ENCODE measurements at places on chromosomes 2 and 18. TPM values are rescaled to one million over a fixed set of nuclear protein-coding genes. Genes with fewer than 3 reads are reported as not detected.

The TMEM169 gene
- total RNA-seq = 1.4 TPM

The VWC2L gene
- total RNA-seq = not detected

The ADD2 gene
- 2.0 TPM for total RNA-seq

The STK16 gene
- 30.3 TPM for total RNA-seq

The ACOXL gene
- total RNA-seq = 0.34 TPM

The ABCA12 gene
- not detected for total RNA-seq

The TRAPPC12 gene
- 67.2 TPM for total RNA-seq

The ANKRD53 gene
- total RNA-seq = 0.56 TPM

The RBM43 gene
- total RNA-seq = 2.9 TPM

The BAZ2B gene
- total RNA-seq = 17.0 TPM

The CD226 gene
- 136 TPM for total RNA-seq

The MYCN gene
- total RNA-seq = not detected

The ABCB11 gene
- not detected for total RNA-seq

The AKAIN1 gene
- not detected for total RNA-seq

DNA sequence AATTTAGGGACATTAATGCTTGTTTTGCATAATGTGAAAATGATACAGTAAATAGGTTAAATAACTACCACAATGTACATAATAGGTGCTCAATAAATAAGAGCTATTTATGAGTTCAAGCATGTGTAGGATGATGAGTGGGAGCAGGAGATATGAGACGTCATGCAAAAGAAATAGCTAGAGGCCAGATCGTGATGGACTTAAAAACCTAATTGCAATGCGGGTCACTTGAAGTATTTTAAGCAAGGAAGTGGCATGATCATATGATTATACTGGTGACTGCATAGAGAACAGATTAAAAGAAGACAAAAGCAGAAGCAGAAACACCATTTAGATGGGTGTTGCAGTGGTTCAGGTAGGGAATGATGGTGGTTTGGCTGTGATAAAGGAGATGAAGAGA, 78.0 kb downstream of the HNMT start:
- no peak overlapping the region for H3K27ac ChIP-seq
- no peaks in the 10 kb centered on the region for H3K4me1 ChIP-seq
- H3K4me3 ChIP-seq = no peak overlapping the region

DNA sequence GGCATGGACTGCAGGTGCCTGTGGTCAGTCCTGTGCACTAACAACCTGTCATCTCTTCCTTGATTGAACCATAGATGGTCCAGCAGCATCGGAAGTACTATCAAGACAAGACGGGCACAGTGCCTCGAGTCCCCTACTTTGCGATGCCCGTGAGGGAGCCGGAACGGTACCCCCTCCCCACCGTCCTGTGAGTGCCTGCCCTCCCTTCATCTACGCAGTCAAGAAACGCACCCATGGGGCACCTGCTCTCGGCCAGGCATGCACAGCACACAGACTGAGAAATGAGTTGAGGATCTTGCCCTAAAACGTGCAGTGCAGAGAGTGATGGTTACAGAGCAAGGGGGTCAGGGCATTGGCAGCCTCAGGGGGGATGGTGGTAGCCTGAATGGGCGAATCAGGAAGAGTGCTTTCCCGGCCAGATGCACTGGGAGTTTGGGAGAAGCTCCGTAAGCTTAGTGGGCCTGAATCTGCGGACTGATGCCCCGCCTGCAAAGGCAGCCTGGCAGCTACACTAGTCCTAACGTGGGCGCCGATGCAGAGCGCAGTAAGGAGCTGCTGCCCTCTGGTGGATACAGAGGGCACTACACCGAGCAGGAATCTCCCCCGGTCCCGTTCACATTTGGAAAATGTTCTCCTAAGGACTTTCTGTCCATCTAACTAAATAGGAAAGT, 63.6 kb downstream of the CIB4 start:
- no peak overlapping the region for H3K27ac ChIP-seq
- H3K4me1 ChIP-seq = no peaks in the 10 kb centered on the region
- H3K27me3 ChIP-seq = peaks cover 26% of the 10 kb centered on the region
- no peak overlapping the region for H3K4me3 ChIP-seq
- peak; percentile 76 for ATAC-seq

GRCh38 chr2:109448946-109449788, 164.6 kb downstream of the SEPTIN10 start:
- no peak overlapping the region for H3K4me3 ChIP-seq
- no peaks in the 10 kb centered on the region for H3K4me1 ChIP-seq
- no peak for ATAC-seq
- H3K27me3 ChIP-seq = peaks cover 13% of the 10 kb centered on the region

- H3K27ac ChIP-seq = no peak overlapping the region
- peaks cover 10% of the 10 kb centered on the region for H3K27me3 ChIP-seq
- H3K36me3 ChIP-seq = no peaks in the 10 kb centered on the region
- H3K4me3 ChIP-seq = no peak overlapping the region
Measured at GRCh38 chr2:2742726-2743125, 411.7 kb upstream of the MYT1L start.

GRCh38 chr2:154952346-154952980, 254.0 kb downstream of the KCNJ3 start:
- H3K27ac ChIP-seq = no peak overlapping the region
- H3K4me3 ChIP-seq = no peak overlapping the region
- no peak for ATAC-seq
- H3K36me3 ChIP-seq = no peaks in the 10 kb centered on the region

DNA sequence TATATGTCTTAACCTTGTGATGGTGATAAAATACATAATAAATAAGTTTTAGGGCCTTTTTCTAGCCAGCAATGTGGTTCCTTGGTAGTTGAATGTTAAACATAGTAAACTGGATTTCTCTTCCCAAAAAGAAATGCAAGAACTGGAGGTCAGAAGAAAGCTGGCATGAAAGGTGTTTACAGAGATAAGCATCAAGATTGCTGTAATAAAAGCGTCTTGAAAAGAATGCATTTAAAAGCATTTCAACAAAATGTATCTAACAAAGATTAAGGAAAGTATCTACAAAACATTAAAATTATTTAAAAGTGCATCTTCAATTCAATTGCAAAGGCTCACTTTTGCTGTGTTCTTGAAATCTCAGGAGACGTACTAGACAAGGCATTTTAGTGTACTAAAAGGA, 419.0 kb downstream of the ERBB4 start:
- ATAC-seq = no peak
- no peaks in the 10 kb centered on the region for H3K4me1 ChIP-seq
- no peak overlapping the region for H3K27ac ChIP-seq
- H3K36me3 ChIP-seq = no peaks in the 10 kb centered on the region
- no peaks in the 10 kb centered on the region for H3K27me3 ChIP-seq

DNA sequence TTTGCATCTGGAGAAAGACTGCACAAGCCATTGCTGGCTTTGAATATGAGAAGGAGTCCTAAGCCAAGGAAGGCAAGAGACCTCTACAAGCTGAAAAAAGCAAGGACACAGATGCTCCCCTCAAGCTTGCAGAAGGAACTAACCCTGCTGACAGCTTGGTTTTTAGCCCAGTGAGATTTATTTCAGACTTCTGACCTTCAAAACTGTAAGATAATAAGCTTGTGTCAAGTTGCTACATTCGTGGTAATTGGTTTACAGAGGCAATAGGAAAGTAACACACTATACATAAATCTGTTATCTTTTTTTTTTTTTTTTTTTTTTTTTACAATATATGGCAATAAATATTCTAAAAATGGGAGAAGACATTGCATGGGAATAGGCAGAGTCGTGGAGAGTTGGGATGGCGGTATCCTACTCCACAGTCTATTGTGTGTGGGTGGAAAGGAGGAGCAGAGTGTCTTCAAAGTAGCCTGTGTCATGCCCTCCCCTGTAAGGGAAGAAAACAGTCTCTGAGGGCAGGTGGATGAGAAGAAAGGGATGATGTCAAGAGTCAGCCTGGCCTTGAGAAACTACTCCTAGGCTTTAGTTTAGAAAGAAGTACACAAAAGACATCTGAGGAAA, 196.9 kb downstream of the THSD7B start:
- H3K27me3 ChIP-seq = no peaks in the 10 kb centered on the region
- no peak overlapping the region for H3K27ac ChIP-seq
- no peak for ATAC-seq

DNA sequence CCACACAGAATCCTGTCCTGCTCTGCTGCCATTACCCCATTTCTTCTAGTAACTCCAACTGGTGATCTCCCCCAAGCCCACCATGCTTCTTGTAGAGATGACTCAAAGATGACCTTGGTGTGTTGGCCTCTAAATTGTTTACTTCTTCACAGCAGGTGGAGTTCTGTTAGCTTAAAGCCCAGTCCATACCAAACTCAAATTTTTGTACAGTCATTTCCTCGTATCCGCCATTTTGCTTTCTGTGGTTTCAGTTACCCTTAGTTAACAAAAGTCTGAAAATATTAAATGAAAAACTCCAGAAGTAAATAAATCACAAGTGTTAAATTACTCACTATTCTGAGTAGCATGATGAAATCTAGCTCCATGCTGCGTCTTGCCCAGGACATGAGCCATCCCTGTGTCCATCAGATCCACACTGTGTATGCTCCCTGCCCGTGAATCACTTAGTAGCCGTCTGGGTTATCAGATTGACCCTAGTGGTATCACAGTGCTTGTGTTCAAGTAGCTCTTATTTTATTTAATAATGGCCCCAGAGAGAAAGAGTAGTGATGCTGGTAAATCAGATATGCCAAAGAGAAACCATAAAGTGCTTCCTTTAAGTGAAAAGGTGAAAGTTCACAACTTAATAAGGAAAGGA, 133.3 kb upstream of the NOL4 start:
- no peaks in the 10 kb centered on the region for H3K36me3 ChIP-seq
- H3K27me3 ChIP-seq = no peaks in the 10 kb centered on the region
- no peak overlapping the region for H3K27ac ChIP-seq
- no peak for ATAC-seq
- no peak overlapping the region for H3K4me3 ChIP-seq

DNA sequence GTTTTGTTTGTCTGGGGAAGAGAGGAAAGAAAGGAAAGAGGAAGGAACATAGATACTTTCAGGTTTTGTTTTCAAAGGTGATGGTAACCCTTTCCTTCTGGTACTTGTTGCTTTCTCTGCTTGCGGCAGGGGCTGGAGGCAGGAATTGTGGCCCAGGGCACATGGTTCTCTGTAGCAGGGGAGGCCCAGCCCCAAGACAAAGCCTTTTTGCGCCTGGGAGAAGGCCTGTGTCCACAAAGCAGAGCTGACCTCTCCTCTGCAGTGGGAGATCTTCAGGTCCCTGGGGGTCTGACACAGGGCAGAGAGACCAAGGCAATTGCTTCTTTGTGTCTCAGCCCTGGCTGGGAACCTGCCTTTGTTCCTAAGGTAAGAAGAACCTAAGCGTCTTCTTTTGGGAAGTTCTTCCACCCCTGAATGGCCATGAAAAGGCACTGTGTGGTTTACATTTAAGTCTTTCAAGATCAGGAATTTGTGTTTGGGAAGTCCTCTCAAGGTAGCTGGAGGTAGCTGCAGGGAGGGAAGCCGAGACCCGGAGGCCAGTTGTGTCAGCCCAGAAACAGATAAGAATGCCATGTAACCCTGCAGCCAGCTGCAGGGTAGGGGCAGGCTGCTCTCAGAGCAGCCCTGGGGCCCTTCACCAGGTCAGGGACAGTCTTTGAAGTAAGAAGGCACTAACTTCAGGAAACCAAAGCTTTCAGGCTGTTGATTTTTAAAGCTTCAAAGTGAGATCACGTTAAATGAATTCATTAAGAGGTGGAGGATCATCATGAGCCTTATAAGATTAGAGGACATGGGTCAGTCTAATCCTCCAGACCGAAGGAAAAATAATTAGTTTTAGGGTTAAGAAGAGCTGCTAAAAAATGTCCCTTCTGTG, 119.3 kb downstream of the STPG4 start:
- H3K4me1 ChIP-seq = peaks cover 8% of the 10 kb centered on the region
- H3K36me3 ChIP-seq = peaks cover 67% of the 10 kb centered on the region
- no peaks in the 10 kb centered on the region for H3K27me3 ChIP-seq
- H3K4me3 ChIP-seq = no peak overlapping the region
- peak overlapping the region; percentile 82 for H3K27ac ChIP-seq
- ATAC-seq = no peak

GRCh38 chr2:219722276-219722879, 94.9 kb downstream of the SLC4A3 start:
- H3K36me3 ChIP-seq = no peaks in the 10 kb centered on the region
- peaks cover 25% of the 10 kb centered on the region for H3K27me3 ChIP-seq
- no peak for ATAC-seq
- H3K27ac ChIP-seq = no peak overlapping the region

GRCh38 chr18:6881034-6881820, 151.7 kb downstream of the ARHGAP28 start:
- no peak overlapping the region for H3K27ac ChIP-seq
- ATAC-seq = no peak
- H3K4me1 ChIP-seq = no peaks in the 10 kb centered on the region
- H3K27me3 ChIP-seq = no peaks in the 10 kb centered on the region
- no peaks in the 10 kb centered on the region for H3K36me3 ChIP-seq

DNA sequence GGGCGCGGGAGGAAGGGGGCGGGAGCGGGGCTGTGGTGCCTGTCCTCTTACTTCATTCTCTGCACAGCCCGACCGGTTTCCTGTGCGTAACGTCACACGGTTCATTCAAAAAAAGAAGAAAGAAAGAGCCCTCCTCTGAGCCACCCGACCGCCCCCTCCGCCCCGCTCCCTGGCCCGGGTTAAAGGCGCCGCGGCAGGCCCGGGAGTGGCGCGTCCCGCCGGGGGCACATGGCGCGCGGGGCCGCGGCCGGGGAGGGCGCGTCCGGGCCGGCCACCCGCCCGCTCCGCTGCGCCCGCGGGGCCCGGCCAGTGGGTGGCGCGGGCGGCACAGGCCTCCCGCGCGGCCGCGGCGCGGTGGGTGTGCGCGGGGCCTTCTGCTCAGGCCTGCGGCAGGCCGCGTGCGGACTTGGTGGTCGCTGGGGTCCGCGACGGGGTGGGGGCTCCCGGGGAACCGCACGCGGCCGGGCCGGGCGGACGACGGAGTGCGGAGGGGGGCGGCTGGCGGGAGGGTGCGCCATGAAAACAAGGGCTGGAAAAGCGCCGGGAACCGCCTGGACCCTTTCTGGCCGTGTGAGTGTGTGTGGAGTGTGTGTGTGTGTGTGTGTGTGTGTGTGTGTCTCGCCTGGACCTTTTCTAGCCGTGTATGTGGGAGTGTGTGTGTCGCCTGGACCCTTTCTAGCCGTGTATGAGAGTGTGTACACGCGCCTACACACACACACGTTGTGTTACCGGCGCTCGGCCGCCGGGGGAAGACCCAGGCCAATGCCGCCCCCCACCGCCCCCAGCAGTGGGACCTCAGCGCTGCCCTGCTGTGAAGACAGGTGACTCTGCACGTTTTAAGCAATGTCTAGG, 780 bp upstream of the BCL2 start:
- no peaks in the 10 kb centered on the region for H3K27me3 ChIP-seq
- peak; percentile 74 for ATAC-seq
- peak overlapping the region; percentile 93 for H3K27ac ChIP-seq
- peaks cover 42% of the 10 kb centered on the region for H3K36me3 ChIP-seq

GRCh38 chr2:190695739-190696138, 46.9 kb downstream of the NAB1 start:
- peaks cover 15% of the 10 kb centered on the region for H3K4me1 ChIP-seq
- ATAC-seq = peak; percentile 85
- H3K4me3 ChIP-seq = peak overlapping the region; percentile 41
- H3K27ac ChIP-seq = peak overlapping the region; percentile 25
- H3K36me3 ChIP-seq = peaks cover 24% of the 10 kb centered on the region

DNA sequence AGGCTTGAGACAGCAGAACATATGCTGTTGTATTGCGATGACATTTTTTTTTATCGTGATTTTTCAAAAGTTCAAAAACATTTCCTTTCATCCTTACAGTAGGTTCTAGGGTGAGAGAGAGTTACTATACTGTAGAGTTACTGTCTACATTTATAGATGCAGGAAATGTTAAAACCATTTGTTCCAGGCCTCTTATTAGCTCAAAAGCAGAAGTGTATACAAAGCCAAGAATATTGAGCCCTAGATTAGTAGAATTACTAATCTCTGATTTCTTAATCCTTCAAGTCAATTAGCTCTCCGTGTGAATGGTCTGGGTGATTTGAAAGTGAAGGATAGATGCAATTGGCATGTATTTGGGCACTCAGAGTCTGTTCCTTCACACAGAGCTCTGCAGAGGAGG, 73.1 kb downstream of the MAPRE2 start:
- H3K27me3 ChIP-seq = no peaks in the 10 kb centered on the region
- no peak overlapping the region for H3K4me3 ChIP-seq
- peaks cover 14% of the 10 kb centered on the region for H3K36me3 ChIP-seq
- H3K4me1 ChIP-seq = peaks cover 7% of the 10 kb centered on the region

All from activated T-helper 17 cell treated with anti-CD3 and anti-CD28 coated beads, Interleukin-2, amount 50 U/mL, for 72 hours (primary cell).